ENCODE measurements at places on chromosomes 7 and 10.

- no peak overlapping the region for H3K27ac ChIP-seq
- no peaks in the 10 kb centered on the region for H3K4me1 ChIP-seq
- DNase-seq, result no peak
- H3K27me3 ChIP-seq, result no peaks in the 10 kb centered on the region
These were observed 120.8 kb downstream of the DNAJB6 start for GRCh38 chr7:157457355-157458253.

- no peak overlapping the region for H3K4me3 ChIP-seq
- DNase-seq, result no peak
- no peaks in the 10 kb centered on the region for H3K4me1 ChIP-seq
- H3K36me3 ChIP-seq, result no peaks in the 10 kb centered on the region
- H3K27me3 ChIP-seq, result no peaks in the 10 kb centered on the region
These were observed 1.5 kb downstream of the AKR1C3 start for GRCh38 chr10:5095687-5096086.

- H3K27ac ChIP-seq, result no peak overlapping the region
- no peaks in the 10 kb centered on the region for H3K4me1 ChIP-seq
- H3K27me3 ChIP-seq, result no peaks in the 10 kb centered on the region
These were observed 117.6 kb downstream of the HGF start for GRCh38 chr7:81652225-81652624.

- H3K36me3 ChIP-seq, result no peaks in the 10 kb centered on the region
- H3K27me3 ChIP-seq, result no peaks in the 10 kb centered on the region
These were observed 65.2 kb downstream of the BMPER start for GRCh38 chr7:33970536-33970935.

DNA sequence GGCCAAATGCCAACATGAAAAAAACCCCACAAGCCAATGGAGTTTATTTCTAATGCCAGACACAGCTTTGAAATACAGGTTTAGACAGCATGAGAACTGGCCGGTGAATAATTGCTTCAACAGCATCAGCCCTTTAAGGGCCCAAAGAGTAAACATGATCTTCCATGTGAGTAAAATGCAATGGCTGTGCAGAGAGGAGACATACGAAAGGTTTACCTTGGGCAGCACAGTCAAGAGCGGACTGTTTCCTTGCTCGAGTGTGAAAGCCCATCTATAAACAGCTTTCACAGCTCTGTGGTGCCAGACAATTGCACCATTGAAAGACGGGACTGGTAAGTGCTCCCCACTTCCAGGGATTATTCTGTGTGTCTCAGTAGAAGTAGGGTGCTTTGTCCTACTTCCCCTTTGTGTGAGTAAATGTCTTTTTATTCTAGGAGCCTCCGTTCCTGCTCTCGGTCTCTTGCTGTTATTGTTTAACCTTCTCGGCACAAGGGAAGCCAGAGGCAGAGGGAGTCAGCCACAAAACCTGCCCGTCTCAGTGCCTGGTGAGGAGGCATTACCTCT is 77.8 kb upstream of the KAT6B start:
- peaks cover 7% of the 10 kb centered on the region for H3K4me1 ChIP-seq
- no peak overlapping the region for H3K4me3 ChIP-seq
- no peaks in the 10 kb centered on the region for H3K27me3 ChIP-seq
- no peaks in the 10 kb centered on the region for H3K36me3 ChIP-seq
- no peak overlapping the region for H3K27ac ChIP-seq
- DNase-seq, result no peak

DNA sequence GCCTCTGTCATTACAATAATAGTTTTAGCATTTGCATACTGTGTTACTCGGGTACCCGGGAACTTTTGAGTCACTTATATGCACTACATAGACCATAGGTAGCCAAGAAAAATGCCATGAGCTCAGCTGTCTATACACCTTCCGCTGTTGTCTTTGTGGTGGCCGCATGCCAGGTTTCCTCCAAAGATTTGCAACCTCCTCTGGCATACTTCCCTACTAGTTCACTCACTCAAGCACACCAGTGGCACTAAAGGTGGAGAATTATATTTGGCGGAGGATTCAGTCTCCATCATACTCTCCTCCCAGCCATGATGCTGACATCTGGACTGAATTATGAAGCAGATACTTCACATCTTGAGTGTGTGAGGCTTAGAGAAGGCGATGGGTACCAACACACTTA is 35.6 kb upstream of the GRB10 start:
- no peak for DNase-seq
- no peak overlapping the region for H3K27ac ChIP-seq
- no peaks in the 10 kb centered on the region for H3K4me1 ChIP-seq
- no peak overlapping the region for H3K4me3 ChIP-seq
- no peaks in the 10 kb centered on the region for H3K36me3 ChIP-seq

- no peak overlapping the region for H3K27ac ChIP-seq
- H3K27me3 ChIP-seq, result no peaks in the 10 kb centered on the region
- H3K36me3 ChIP-seq, result no peaks in the 10 kb centered on the region
- DNase-seq, result no peak
- no peak overlapping the region for H3K4me3 ChIP-seq
These were observed 164.0 kb upstream of the NRP1 start for GRCh38 chr10:33498391-33498891.

DNA sequence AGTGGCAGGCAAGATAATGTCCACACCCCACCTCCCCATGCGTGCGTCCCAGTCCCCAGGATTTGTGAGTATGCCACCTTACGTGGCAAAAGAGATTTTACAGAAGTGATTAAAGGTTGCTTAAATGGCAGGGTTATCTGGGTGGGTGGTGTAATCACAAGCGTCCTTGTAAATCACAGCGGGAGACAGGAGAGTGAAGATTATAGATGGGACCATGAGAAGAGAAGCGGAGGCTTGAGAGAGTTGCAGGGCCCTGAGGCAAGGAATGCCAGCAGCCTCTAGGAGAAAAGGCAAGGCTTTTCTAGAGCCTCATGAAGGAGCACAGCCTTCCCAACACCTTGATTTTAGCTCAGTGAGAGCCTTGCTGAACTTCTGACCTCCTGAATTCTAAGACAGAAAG is 10.2 kb downstream of the ZRANB1 start:
- 0 out of 2 replicates have a peak, but pooled peaks cover 5% of the 10 kb centered on the region for H3K36me3 ChIP-seq
- no peak overlapping the region for H3K4me3 ChIP-seq
- no peaks in the 10 kb centered on the region for H3K27me3 ChIP-seq
- DNase-seq, result no peak

- DNase-seq, result no peak
- H3K27me3 ChIP-seq, result no peaks in the 10 kb centered on the region
- H3K4me1 ChIP-seq, result no peaks in the 10 kb centered on the region
These were observed 13.1 kb downstream of the PLCE1 start for GRCh38 chr10:94006591-94007550.

- H3K4me1 ChIP-seq, result peaks cover 17% of the 10 kb centered on the region
- peak; percentile 57 for DNase-seq
- no peak overlapping the region for H3K27ac ChIP-seq
- H3K27me3 ChIP-seq, result no peaks in the 10 kb centered on the region
These were observed 975 bp upstream of the USP54 start for GRCh38 chr10:73591935-73592699.

DNA sequence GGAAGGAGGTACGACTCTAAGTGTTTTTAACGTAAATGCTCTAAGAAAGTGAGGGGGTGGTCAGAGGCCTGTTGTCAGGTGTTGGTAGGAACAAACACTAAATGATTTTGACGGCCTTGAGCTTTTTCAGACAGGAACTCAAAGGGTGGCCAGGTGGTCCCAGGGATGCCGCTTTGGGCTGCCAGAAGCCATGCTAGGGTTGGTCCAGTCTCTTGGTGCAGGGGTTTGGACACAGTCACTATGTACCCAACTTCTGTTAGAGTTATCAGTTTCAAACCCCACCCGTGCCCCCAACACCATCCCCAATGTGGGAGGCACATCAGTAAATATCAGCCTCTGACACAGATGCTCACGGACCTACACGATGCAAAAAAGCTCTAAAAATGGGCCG is 9.3 kb downstream of the ATP6V0E2 start:
- H3K36me3 ChIP-seq, result no peaks in the 10 kb centered on the region
- H3K4me3 ChIP-seq, result no peak overlapping the region
- no peaks in the 10 kb centered on the region for H3K27me3 ChIP-seq
- no peak overlapping the region for H3K27ac ChIP-seq
- no peaks in the 10 kb centered on the region for H3K4me1 ChIP-seq
- DNase-seq, result no peak

DNA sequence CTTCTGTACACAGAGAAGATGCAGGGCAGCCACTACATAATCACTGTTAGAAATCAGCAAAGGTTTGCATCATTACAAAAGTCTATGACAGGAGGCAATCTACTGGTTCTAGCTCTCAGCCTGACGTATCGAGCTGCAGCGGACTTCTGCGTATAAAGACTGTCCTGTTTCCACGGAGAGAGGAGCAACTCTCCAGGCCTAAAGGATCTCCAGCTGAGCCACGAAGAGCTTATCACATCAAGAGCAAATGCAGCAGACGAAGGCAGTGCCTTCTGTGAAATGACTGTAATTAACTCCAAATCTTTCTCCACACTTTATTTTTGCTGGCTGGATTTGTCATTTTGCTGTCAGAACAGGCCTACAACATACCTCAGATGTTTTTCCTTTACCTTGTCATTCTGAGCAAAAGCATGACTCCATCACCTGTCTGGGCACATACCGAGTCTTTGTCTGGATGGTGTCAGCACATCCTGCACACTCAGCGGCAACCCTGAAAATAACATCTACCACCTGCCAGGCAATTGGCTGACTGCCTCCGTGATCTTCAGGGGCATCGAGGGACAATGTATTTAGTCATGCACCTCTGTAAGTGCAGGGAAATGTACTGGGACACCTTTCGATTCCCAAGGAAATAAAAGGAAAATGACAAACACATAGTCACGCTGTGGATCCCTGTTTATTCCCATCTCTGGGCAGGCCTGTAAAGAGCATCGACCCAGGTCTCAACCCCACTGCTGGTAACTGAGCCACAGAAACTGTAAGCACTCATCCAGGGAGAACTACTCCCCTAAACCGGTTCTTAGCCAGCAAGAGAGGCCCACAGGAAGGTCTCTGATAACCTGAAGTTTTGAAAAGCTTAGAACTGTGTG is 26.3 kb upstream of the SH3PXD2A start:
- H3K4me3 ChIP-seq, result no peak overlapping the region
- no peak for DNase-seq
- H3K27me3 ChIP-seq, result no peaks in the 10 kb centered on the region
- peaks cover 3% of the 10 kb centered on the region for H3K4me1 ChIP-seq
- H3K36me3 ChIP-seq, result 0 out of 2 replicates have a peak, but pooled peaks cover 4% of the 10 kb centered on the region

GRCh38 chr10:59631237-59631636 is 78.4 kb downstream of the SLC16A9 start:
- DNase-seq, result no peak
- H3K27me3 ChIP-seq, result no peaks in the 10 kb centered on the region
- no peaks in the 10 kb centered on the region for H3K4me1 ChIP-seq
- no peaks in the 10 kb centered on the region for H3K36me3 ChIP-seq

DNA sequence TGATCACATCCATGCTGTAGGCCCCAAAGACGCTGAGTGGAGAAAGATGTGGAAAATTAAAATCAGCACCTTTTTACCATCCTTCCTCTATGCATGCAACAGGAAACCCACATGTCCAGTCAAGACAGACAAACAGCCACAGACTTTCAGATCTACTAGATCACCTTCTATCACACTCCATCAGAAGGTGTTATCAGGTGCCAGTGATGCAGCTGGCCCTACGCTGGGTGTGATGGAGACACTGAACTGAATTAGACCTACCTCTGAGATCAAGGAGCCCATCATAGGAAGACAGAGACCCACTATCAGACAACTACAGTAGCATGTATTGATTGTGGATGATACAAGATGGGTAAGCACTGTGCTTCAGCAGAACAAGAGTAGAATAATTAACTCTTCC is 15.5 kb downstream of the CYP3A4 start:
- H3K4me1 ChIP-seq, result peaks cover 10% of the 10 kb centered on the region
- DNase-seq, result no peak
- H3K4me3 ChIP-seq, result no peak overlapping the region
- H3K27me3 ChIP-seq, result no peaks in the 10 kb centered on the region
- no peaks in the 10 kb centered on the region for H3K36me3 ChIP-seq

DNA sequence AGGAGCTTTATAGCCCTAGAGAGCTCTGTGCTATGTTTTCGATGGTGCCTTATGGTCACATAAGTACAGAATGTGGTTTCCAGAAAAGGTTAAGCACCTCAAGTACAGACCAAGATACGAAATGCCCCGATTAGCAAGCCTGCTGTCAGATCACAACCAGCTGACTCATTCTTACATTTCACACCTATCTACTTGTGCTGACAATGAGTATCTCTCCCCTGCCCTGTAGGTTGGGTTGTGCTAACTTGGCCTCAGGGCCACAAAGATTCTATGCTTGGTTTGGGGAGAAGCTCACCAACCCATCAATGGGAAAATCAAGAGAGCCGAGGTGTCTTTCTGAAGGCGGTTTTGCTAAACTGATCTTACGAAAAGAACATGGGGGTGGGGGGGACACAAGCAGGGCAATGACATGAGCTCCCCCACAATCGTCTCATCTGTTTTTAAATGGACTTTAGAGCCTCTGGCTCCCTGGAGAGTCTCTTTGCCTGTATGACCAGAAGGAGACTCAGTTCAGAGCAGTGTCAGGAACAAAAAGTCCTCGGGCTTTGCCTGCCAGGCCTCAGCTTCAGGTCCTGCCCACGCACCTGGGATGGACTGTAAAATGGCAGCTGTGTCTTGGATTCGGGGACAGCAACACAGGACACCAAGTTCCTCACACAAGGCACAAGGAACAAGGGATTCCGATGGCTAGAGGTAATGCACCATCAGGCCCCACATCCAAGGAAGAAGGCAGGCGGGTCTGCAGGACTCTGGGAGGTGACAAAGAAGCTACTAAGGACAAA is 55.1 kb downstream of the FAM53B start:
- no peaks in the 10 kb centered on the region for H3K27me3 ChIP-seq
- peaks cover 10% of the 10 kb centered on the region for H3K4me1 ChIP-seq
- no peak for DNase-seq
- no peak overlapping the region for H3K4me3 ChIP-seq
- no peak overlapping the region for H3K27ac ChIP-seq

GRCh38 chr10:84340187-84340586 is 11.8 kb downstream of the CCSER2 start:
- no peaks in the 10 kb centered on the region for H3K4me1 ChIP-seq
- DNase-seq, result no peak

DNA sequence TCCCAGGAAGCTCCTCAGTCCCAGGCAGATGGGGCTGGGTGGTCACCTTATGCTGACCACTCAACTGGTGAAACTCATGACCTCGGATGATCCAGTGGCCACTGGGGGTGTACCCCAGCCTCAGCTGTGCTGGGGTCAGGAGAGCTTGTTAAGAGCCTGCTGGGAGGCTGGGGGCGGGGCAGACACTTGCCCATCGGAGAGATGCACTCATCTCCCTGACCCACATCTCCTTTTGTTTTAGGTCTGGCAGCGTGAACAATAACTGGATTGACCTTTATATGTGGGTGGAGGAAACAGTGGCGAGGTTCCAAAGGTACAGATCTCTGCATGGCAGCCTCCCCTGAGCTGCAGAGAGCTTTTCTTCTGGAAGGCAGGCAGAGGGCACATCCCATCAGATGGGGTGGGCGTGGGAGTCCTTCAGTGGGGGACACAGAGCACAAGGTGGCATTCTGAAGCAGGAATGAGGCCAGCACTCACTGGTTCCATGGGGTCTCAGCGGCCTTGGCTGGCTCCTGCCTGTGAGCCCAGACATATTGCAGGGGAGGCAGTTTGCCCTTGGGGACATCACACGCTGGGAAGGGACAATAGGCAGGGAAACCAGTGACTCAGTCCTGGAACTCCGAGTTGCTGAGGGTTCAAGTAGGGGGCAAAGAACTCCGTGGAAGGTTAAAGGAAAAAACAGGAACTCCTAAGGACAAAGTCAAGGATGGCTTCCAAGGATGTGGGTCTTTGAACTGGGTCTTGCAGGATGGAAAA is 5.2 kb downstream of the ANTXRL start:
- no peaks in the 10 kb centered on the region for H3K4me1 ChIP-seq
- no peaks in the 10 kb centered on the region for H3K27me3 ChIP-seq
- H3K4me3 ChIP-seq, result no peak overlapping the region
- DNase-seq, result no peak
- no peaks in the 10 kb centered on the region for H3K36me3 ChIP-seq
